ENCODE measurements at places on chromosomes 7 and 10.

DNA sequence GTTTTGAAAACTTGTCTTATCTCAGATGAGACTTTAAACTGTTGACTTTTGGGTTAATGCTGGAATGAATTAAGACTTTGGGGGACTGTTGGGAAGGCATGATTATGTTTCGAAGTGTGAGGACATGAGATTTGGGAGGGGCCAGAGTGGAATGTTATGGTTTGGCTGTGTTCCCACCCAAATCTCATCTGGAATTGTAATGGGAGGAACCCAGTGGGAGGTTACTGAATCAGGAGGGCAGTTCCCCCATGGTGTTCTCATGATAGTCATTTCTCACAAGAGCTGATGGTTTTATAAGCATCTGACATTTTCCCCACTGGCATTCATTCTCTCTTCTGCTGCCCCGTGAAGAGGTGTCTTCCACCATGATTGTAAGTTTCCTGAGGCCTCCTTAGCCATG, 13.8 kb upstream of the POT1 start:
- DNase-seq: no peak

- DNase-seq: no peak
These were observed 175.2 kb upstream of the GRB10 start for GRCh38 chr7:50957855-50958254.

GRCh38 chr7:138768241-138768640, 29.6 kb upstream of the TMEM213 start:
- DNase-seq: no peak

GRCh38 chr7:55448526-55448925, 83.4 kb downstream of the LANCL2 start:
- no peak for DNase-seq

- DNase-seq: no peak
These were observed 23.0 kb downstream of the AKR1B15 start for GRCh38 chr7:134571746-134572461.

- DNase-seq: no peak
These were observed 90.8 kb upstream of the KLF6 start for GRCh38 chr10:3875842-3876235.

GRCh38 chr7:158291998-158292397, 295.6 kb downstream of the PTPRN2 start:
- no peak for DNase-seq

- no peak for DNase-seq
These were observed 199.8 kb upstream of the KIAA1217 start for GRCh38 chr10:24009115-24009514.

- DNase-seq: no peak
These were observed 191.1 kb downstream of the SKAP2 start for GRCh38 chr7:26673271-26673670.

DNA sequence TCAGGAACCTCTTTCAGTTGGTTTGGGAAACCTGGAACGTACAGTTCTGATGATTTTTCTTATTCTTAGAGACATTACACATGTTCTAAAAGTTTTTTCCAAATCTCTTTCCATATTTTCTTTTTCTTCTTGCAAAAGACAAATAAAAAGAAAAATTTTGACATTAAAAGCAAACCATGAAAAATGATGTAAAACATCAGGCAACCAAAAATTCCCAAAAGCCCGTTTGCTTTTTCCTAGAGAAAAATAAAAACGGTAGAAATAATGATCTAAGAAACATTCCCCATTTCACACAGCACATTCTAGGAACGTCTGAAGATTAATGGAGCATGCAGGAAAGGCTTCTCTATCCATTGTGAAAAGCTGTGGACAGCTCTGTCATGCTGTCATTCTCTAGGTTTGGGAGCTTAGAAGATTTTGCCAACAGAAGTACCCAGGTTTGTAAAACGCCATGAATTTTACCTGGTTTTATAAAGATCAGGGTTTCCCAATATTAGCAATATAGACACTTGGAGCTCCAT, 11.2 kb upstream of the PRTFDC1 start:
- DNase-seq: no peak

DNA sequence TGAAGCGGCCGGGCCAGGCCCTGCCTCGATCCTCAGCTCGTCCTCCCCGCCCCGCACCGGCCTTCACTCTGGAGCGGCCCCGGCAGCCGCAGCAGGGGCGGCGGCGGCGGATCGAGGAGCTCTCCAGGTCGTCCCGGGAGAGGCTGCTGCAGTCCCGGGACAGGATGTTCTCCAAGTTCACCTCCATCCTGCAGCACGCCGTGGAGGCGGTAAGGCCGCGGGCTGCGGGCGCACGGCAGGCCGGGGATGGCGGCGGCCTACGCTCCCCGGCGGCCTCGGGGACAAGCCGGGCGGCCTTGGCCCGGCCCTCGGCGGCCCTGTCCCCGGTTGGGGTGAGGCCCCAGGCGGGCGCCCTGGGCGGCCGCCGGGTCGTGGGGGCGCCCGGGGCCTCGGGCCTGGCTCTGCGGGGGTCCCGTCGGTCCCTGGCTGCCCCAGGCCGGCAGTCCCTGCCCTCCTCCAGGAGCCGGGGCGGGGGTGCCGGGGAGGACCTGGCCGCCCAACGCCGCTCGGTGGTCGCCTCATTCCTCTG, 399 bp downstream of the FHIP2A start:
- peak; percentile 38 for DNase-seq

- DNase-seq: no peak
These were observed 85.6 kb upstream of the FGFR2 start for GRCh38 chr10:121683816-121684215.

- no peak for DNase-seq
These were observed 21.6 kb downstream of the GPR26 start for GRCh38 chr10:123687758-123688157.

- no peak for DNase-seq
These were observed 104.3 kb downstream of the TCERG1L start for GRCh38 chr10:131207176-131207575.

DNA sequence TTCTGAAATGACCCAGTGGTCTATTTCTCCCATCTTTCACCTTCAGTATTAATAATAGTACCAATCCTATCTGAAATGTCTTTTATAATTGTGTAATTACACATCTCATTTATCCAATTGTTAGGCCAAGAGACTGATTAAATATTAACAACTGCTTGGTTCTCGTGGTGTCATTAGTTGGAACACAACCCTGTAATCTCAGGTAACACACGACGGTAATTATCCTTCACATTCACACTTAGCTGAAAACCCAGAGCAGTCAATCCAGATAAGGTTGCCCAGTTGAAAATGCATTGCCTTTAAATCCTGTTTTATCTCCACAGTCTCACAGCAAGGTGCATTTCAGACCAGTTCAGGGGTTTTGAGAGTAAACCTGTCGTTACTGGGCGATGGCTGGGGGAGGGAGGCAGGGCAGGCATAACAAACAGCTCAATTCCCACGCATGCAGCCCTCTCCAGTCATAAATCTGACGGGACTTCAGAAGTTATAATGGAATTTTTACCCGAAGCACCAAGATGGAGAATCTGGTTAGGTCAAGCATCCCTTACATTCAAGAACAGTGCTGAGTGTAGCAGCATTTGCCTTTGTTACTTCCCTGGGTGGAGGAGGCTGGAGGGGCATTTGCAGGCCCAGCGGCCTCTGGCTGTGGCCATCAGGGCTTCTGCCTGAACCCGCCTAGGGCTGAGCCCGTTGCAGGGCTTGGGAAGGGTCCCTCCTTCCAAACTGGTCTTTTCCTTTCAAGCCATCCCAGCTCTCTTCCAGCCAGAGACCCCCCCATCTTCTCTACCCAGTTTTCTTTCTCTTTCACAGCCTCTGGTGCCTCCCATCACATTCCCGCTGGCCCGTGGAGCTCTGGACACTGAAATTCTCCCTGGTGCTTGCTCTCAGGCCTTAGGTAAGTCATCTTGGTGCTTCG, 201.0 kb upstream of the LYZL2 start:
- no peak for DNase-seq

DNA sequence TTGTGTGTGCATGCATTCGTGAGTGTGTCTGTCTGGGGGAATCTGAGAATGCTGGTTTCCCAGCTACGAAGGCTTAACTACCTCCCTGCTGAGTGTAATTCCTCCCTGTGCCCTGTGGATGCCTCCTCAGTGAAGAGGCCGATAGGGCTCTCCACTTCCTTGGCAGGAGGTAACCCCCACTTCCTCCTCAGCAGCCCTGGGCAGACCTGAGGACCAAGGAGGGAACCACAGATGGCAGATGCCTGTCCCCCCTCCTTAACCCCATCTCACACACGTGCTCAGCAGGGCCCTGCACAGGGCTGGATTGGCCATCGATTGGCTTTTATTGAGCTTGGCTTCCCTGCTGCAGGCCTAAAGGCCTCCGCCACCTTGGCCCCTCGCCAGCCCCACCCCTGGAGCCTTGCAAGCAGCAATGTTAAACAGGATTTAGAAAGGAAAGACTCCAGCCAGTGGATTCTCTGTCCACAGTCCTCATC, 45.6 kb upstream of the LRRC4 start:
- DNase-seq: no peak

GRCh38 chr10:48457949-48458661, 146.8 kb downstream of the ARHGAP22 start:
- no peak for DNase-seq

DNA sequence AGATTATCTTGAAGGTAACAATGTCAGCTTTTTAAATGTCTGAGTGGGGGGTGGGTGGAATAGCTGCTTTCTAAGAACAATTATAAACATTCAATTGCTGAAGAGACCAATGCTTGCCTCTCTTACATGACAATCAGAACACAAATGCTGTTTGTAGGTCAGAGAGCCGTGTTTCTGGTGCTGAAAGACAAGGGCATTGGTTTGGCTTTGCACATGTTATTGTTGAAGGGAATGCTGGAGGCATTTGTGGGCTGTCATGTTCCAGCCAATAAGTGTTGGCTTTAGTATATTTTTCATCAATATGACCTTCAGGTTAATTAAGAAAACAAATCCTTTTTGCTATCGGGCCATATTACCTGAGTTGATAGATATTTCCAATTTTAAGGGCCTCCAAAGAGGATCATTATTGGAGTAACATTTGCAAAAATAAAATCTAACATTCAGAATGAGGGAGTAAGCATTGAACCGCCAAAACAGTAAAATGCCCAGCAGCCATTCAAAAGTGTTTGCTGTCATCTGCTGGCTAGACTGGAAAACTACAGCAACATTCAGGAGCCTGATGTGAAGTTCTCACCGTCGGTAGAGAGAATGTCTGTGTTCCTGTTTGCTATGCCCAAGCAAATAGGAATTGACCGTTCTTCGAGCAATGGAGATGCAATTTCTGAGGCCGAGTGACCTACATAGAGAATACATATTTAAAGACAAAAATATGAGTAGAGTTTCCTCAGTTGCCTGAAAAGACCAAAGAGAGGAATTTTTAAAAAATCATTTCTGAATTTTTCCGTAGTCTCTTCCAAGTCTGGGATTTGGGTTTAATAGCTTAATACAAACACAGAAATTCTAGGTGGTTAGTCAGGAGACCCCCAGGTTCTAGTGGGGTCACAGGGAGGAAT, 118.9 kb downstream of the APBB1IP start:
- DNase-seq: peak; percentile 41

Data from putamen (tissue), 1 donor.